ENCODE measurements at places on chromosomes 3 and 15. TPM values are rescaled to one million over a fixed set of nuclear protein-coding genes. Genes with fewer than 3 reads are reported as not detected.

DNA sequence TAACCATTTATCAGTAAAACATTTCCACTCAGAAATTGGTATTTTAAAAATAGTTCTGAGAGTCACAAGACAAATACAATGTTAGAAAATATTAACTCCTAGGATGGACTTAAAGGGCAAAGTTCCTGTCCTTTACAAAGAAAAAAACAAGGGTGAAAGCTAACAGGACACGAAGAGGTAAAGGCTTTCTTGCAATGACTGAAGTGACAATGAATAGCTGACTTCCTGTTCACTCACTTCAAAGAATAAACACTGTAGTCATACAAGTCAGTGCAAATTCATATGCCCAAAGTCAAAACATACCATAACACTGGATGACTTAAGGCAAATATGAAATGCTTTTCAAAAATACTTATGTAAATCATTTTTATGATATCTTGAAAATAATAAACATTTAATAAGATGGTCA, 1389.8 kb upstream of the ALCAM start:
- no peak overlapping the region for H3K4me3 ChIP-seq
- DNase-seq, result no peak
- H3K27me3 ChIP-seq, result no peaks in the 10 kb centered on the region

DNA sequence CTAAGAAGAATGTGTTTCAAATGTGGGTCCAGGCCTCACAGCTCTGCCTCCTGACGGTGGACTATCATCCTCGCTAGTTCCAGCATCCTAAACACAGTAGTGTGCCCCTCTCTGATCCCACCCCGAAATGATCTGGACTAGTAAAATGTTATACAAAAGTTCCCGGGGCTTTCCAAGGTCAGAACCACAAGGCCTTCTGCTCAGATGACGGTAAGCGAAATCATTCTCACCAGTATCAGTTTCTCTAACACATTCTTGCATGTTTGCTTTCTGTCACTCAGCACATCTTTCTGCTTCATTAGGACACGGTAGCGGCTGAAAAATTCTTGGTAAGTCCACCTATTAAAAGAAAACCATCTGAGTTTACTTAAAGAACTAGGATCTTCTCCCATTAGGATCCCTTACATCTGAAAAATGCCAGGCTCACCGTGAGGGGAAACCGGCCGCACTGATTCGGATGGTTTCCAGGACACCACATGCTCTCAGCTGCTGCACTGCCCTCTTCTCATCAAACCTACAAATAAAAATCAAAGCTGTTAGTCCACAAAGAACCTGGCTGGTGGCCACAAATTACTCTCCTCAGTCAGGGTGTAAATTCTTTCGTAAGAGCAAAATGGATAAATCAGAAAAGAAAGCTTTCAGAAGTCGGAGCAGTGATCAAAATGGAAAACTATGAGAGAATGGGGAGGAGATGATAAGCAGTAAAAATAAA, 83.9 kb upstream of the MYO5C start:
- no peaks in the 10 kb centered on the region for H3K4me1 ChIP-seq
- H3K27ac ChIP-seq, result no peak overlapping the region
- H3K4me3 ChIP-seq, result no peak overlapping the region
- DNase-seq, result no peak
- H3K27me3 ChIP-seq, result no peaks in the 10 kb centered on the region
- H3K36me3 ChIP-seq, result peaks cover 49% of the 10 kb centered on the region

DNA sequence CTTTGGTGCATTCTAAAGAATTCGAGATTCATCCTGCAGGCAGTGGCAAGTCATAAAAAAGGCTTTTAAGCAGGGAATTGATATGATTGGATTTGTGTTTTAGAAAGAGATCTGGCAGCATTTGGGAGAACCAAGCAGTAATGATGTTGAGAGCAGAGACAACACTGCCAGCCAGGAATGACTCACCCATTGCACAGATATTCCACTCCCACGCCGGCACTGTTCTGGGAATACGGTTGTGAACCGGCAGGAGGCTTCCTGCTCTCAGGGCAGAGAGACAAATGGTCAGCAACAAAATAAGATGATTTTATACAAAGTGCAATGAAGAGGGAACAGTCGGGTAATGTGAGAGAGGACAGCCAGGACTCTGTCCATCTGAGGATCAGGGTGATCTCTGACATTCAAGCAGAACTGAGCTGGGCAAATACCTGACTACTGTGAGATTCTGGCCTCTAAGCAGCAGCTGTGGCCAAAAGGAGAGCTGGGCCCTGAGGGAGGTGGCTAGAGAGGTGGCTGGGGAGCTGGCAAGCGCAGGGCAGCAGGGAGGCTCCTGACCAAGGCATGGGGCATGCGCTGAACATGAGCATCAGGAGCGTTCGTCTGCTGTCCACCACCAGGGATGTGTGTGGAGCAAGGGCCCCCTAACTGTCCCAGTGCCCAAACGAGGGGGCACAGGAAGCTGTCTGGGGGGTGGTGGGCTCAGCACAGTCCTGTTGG, 56.1 kb upstream of the PLXNA1 start:
- no peaks in the 10 kb centered on the region for H3K36me3 ChIP-seq
- no peaks in the 10 kb centered on the region for H3K4me1 ChIP-seq
- no peak overlapping the region for H3K4me3 ChIP-seq
- DNase-seq, result no peak
- H3K27ac ChIP-seq, result peak overlapping the region; percentile 35

DNA sequence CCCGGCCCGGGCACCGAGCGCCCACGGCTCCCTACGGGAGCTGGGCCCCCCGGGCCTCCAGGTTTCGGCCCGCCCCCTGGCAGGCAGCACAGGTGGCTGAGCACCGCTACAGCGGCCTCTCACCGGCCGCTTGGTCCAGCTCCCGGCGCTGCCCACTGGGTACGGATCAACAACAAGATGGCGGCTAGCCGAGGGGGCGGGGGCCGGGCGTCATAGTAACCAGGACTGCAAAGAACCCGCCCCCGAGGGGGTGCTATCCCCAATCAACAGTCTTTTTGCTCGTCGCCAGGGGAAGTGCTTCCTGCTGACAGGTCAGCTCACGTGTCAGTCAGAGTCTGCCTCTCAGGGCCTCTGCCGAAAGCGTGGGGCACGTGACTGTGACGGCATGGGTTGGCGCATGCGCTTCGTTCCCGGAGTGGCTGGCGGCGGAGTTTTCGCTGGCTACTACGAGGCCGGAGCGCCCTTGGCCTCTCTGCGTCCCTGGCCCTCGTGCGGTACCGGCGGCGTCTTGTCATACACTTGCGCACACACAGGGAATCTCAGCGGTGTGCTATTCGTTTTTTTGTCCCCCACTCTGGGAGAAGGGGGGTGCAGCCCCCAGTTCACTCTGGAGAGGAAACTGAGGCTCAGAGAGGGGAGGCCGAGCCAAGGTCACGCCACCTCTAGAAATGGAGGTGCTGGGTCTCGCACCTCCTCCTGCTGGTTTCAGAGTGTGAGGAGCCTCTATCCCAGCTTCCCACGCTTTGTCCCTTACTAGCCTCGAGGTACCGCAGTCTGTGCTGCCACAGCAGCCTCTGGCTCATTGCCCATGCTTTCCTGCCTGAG, at the start of gene IP6K1:
TSS of gene IP6K1 (minus strand) at position 186 of the 825 bp plus-strand sequence. CDS start 38,502 bp downstream, outside the sequence.
- no peaks in the 10 kb centered on the region for H3K27me3 ChIP-seq
- H3K36me3 ChIP-seq, result no peaks in the 10 kb centered on the region
- peaks cover 32% of the 10 kb centered on the region for H3K4me1 ChIP-seq
- H3K4me3 ChIP-seq, result peak within 1 kb of the TSS; percentile 62
- peak; percentile 100 for DNase-seq

DNA sequence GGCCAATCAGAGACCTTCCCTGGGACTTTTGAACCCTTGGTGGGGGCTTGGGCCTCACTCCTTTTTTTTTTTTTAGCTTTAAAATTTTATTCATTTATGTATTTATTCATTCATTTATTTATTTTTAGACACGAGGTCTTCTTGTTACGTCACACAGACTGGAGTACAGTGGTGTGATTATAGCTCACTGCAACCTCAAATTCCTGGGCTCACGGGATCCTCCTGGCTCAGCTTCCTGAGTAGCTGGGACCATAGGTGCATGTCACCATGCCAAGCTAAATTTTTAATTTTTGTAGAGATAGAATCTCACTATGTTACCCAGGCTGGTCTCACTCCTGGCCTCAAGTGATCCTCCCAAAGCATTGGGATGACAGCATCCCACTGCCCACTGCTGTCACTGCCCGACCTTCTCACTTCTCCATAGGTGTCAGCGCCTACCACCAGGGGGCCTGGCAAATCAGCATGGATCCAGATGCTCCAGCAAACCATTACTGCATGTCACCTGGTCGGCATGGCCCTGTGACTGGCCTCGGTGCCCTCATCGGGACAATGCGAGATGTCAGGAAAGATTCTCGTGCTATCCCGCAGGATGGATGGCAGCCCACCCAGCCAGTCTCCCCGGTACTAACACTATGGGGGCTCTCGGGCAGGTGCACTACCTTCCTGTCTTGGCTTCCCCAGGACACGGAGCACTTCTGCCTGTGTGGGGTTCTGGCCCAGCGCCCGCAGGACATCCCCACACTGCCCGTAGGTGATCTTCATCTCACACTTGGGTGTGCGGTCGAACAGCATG, 3.0 kb downstream of the MYL3 start:
- peak; percentile 51 for DNase-seq
- H3K27ac ChIP-seq, result no peak overlapping the region
- H3K4me1 ChIP-seq, result no peaks in the 10 kb centered on the region

- no peaks in the 10 kb centered on the region for H3K4me1 ChIP-seq
- no peak for DNase-seq
- H3K4me3 ChIP-seq, result no peak overlapping the region
- H3K27me3 ChIP-seq, result no peaks in the 10 kb centered on the region
- no peak overlapping the region for H3K27ac ChIP-seq
Observed at GRCh38 chr15:45612790-45613415, 21.9 kb upstream of the SQOR start.

DNA sequence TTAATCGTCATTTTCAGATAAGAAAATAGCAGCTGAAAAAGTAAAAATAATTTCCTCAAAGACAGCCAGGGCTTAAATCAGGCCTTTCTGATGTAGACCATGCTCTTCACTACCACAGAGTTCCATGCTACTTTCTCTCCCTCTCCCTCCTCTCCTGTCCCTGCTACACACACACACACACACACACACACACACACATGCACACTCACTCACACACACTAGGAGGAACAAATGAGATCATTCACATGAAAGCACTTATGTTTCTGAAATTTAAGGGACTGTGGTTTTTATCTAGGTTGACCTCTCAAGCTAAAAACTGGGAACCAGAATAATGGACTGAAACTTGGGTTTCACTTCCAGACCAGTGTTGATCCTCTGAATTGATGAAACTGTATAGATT, 4.1 kb upstream of the PSMA4 start:
- DNase-seq, result no peak
- no peaks in the 10 kb centered on the region for H3K36me3 ChIP-seq
- H3K4me3 ChIP-seq, result no peak overlapping the region
- no peaks in the 10 kb centered on the region for H3K27me3 ChIP-seq
- no peaks in the 10 kb centered on the region for H3K4me1 ChIP-seq

DNA sequence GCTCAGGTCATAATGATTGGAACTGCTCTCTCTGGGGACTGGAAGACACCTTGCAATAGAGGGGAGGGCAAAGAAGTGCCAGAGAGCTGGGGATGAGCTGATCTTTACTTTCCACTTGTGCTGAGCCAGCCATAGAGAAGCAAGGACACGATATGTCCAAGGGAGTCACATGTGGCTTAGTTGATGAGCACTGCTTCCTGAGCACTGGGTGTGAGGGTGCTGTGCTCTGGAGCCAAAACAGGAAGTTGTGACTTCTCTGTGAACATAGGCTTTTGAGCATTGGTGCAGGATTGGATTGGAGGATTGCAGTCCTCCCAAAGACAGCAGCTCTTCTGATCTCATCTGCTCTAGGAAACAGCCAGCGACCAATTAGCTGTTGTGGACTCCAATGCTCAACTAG, 6.7 kb downstream of the PARP14 start:
- H3K4me1 ChIP-seq, result peaks cover 13% of the 10 kb centered on the region
- H3K4me3 ChIP-seq, result no peak overlapping the region
- no peaks in the 10 kb centered on the region for H3K36me3 ChIP-seq
- H3K27me3 ChIP-seq, result no peaks in the 10 kb centered on the region
- H3K27ac ChIP-seq, result no peak overlapping the region
- no peak for DNase-seq

GRCh38 chr15:74050127-74050526, 32.2 kb downstream of the GOLGA6A start:
- H3K36me3 ChIP-seq, result no peaks in the 10 kb centered on the region
- H3K27me3 ChIP-seq, result no peaks in the 10 kb centered on the region
- DNase-seq, result no peak
- peak overlapping the region; percentile 86 for H3K27ac ChIP-seq
- H3K4me1 ChIP-seq, result peaks cover 3% of the 10 kb centered on the region
- no peak overlapping the region for H3K4me3 ChIP-seq

DNA sequence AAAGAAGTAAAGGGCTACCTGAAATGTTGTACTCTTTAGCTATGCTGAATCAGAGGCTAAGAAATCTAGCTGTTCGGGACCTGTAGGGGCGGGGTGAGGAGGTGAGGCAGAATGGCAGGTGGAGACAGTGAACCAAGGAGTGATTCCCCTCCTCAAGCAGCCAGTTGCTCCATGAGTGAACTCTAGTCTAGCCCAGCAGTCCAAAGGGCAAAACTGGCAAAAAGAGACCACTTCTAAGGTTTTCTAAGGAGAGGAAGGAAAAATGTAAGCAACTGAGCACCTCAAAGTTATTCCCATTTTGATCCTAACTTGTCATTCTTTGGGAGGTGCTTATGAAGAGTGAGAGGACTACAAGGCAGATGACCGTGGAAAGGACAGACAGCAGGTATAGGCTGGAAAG, 19.3 kb upstream of the TOPAZ1 start:
- H3K27ac ChIP-seq, result no peak overlapping the region
- no peaks in the 10 kb centered on the region for H3K27me3 ChIP-seq
- no peak overlapping the region for H3K4me3 ChIP-seq
- no peaks in the 10 kb centered on the region for H3K4me1 ChIP-seq
- no peak for DNase-seq

DNA sequence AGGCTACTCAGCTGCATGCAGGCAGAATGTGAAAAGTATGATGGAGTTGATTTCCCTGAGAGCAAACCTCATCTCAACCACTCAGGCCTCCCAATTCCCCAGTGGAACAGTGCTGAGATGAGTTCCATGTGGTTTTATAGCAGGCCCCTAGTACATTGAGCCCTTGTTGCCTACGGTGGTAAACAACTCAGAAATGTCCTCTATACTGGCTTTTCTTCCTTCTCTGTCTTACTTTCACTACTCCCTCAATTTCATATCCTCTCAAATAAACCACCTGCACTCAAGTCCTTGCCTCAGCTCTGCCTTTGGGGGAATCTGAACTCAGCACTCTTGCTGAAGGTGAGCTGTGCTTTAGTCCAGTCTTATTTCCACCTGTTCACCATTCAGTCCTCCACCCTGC, 399.9 kb downstream of the PDCD6IP start:
- DNase-seq, result no peak
- H3K27ac ChIP-seq, result peak overlapping the region; percentile 59
- H3K36me3 ChIP-seq, result no peaks in the 10 kb centered on the region
- no peaks in the 10 kb centered on the region for H3K27me3 ChIP-seq

The ZIC1 gene
- not detected for total RNA-seq

The OXSM gene
- 7.2 TPM for total RNA-seq

The TM4SF18 gene
- 2.9 TPM for total RNA-seq

The FSIP1 gene
- total RNA-seq, result not detected

The PRRT3 gene
- total RNA-seq, result 3.8 TPM

The IL17RD gene
- 5.8 TPM for total RNA-seq

The FANCD2OS gene
- total RNA-seq, result not detected

All from Peyer's patch (tissue), 4 donors.